ENCODE measurements at places on chromosomes 11 and 22.

GRCh38 chr11:2268729-2269600 lies 1.4 kb downstream of the ASCL2 start:
- DNase-seq, result no peak

- no peak for DNase-seq
Observed at GRCh38 chr22:32623943-32624342, 149.3 kb downstream of the FBXO7 start.

DNA sequence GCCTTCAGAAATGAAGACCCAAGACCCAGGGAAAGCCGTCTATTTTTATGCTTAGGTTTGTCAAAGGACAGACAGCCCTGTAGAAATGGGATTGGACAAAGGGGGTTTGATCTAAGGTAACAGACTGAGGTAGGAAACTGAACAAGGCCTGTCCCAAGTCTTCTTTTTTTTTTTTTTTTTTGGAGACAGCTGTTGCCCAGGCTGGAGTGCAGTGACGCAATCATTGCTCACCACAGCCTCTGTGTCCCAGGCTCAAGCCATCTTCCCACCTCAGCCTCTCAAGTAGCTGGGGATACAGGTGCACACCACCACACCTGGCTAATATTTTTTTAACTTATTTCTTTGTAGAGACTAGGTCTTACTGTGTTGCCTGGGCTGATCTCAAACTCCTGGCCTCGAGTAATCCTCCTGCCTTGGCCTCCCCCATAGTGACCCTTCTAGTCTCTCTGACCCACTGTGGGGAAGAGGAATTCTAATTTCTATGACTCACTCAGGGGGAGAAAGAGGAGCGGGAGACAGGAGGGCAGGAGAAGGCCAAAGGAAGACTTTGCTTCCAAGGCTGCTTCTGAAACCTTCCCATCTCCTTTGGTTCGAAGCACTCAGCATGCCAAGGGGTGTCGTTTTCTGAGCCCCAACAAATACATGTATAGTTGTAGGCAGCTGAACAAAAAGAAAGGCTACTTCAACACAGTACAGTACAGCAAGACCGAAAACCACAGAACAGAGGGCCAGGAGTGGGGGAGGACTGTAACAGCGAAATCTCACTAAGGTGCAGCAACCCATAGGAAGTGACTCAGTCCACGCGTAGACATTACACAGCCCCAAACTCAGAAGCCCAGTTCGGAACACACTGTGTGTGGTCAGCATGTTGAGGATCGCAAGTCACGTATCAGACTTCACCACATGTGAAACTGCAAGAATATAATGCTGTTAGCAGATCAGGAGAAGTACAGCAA lies 872 bp downstream of the TMA7B start:
- no peak for DNase-seq

GRCh38 chr11:120197977-120198376 lies 12.9 kb upstream of the OAF start:
- DNase-seq, result no peak

DNA sequence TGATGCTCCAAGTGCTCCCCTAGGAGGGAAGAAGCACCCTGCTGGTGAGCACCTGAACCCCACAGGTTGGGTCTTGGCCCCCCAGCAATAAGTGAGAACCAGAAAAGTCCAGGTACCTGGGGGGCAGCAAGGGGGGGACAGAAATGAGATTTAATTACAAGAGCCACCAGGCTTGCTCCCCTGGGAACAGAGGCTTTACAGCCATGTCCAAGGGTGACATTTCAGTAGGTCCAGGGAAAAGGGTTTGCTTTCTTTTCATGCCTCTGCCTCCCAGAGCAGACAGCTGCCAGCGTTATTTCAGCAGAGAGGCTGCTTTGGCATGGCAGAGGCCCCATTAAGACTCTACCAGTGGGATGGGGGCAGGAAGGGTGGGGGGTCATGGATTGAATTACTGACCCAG lies 437.7 kb downstream of the BUD13 start:
- DNase-seq, result no peak
